ENCODE measurements at places on chromosomes 7 and 10.

DNA sequence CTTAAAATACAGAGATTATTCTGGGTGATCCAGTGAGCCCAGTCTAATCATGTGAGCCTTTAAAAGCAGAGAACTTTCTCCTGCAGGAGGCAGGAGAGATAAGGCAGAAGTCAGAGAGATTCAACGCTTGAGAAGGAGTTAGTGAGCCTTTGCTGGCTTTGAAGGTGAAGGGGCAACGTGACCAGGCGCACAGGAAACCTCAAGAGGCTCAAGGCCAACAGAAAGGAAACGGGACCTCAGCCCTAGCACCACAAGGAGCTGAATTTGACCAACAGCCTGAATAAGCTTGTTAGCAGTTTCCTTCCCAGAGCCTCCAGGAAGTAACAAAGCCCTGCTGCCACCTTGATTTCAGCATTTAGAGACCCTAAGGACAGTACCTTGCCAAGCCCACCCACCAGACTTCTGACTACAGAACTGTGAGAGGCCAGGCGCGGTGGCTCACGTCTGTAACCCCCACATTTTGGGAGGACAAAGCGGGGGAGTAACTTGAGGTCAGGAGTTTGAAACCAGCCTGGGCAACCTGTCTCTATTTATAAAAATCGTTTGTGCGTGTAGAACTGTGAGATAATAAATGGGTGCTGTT is 87.3 kb upstream of the KAT6B start:
- DNase-seq, result no peak

DNA sequence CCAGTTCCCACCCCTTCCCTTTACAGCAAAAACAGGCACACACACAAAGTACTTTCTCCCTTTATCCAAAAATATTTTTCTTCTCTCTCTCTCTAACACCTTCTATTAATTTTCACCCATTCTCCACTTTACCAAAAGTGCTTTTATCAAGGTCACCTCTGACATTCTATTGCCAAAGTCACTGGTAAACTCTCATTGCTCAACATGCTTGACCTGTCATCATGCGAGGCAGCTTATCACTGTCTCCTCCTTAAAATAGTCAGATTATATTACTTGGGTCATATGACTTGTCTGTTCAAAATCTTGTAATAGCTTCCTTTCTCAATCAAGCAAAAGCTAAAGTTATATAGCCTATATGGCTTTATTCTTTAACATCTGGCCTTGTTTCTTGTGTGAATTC is 28.6 kb downstream of the MACC1 start:
- no peak for DNase-seq

GRCh38 chr10:72658696-72659400 is 33.0 kb upstream of the MICU1 start:
- no peak for DNase-seq

DNA sequence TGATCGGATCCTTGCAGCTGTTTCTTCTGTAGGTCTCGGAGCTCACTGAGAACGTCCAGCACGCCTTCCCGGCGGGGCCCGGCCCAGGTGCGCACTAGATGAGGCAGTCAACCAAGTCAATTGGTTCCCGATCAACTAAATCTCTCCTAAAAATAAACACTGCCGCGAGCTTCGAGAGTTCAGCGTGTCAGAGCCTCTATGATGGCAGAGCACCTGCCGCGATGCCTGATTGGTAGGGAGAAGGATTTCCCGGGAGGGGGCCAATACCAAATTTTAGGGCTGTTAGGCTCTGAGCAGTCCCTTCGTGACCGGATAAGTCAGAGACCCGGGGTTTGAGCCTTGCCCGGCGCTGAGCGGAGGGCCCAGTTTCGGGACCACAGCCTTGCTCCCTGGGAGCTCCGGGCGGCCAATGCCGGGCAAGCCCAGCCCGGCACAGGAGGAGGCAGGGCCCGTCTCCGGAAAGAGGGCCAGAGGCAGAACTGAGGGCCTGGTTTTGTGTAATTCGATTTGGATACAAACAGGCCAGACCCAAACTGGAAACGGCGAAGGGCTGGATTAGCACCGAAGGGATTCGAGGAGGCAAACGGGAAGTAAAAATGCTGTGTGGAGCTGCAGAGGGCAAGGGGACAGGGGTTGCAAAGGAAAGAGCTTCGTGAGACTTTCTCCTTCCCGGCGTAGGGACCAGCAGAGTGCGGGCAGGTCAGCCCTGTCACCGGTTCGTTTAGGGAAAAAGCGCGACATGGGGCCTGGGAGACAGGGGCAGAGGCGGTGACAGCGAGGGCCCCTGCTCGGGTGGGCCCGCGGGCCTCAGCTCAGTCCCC is 569 bp downstream of the SLC26A5 start:
- DNase-seq, result no peak

- no peak for DNase-seq
Observed at GRCh38 chr10:5613481-5614154, 52.8 kb downstream of the ASB13 start.

- no peak for DNase-seq
Observed at GRCh38 chr10:44042075-44042770, 342.7 kb downstream of the CXCL12 start.

DNA sequence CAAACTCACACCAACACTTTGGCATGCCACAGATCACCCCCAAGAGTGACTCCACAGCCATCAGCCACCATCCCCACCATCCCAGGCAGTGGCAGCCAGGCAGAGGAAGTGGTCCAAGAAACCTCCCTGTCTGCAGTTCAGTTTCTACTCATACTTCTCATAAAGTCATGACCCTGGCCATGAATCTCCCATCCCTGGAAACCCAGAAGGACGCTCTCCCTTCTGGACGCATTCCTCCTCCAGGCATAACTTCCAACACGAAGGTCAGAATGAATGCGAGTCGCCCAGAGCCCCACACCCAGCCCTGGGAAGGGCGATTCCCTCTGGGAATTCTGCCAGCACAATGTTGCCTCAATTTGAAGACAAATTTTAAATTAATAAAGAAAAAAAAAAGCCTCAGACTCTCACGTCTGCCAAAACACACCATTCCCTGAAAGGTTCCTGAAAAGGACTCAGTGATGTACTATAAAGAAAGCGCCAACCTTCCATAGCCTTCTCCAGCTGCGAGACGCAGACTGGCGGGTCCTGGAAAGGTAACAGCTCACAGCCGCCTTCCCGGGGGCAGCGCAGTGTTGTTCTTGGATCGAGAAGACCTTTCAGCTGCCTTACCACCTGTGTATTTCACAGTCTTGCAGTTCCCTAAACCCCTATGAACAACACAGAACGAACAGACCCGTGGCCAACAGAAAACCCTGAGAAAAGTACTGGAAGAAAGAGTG is 307.6 kb downstream of the FRMD4A start:
- no peak for DNase-seq

Measured in NCI-H345 (cell line).